ENCODE measurements at places on chromosomes 12 and 14.

DNA sequence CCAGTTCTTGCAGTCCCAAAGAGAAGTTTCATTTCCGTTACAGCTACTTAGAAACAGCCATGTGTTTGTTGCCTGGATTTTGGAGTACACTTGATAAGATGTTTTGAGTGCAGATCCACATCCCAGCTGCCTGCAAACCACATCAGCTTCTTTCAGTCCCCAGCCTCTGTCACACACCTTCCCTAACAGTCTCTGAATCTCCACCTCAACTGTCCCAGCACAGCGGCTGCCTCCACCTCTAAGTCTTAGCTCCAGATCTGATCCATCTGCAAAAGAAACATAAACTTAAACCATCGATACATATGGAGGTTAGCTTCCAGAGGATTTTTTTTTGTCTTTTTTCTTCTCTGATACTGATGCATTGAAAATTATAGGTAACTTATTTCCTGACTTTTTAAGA lies 8.4 kb downstream of the CD163 start:
- no peak for DNase-seq

DNA sequence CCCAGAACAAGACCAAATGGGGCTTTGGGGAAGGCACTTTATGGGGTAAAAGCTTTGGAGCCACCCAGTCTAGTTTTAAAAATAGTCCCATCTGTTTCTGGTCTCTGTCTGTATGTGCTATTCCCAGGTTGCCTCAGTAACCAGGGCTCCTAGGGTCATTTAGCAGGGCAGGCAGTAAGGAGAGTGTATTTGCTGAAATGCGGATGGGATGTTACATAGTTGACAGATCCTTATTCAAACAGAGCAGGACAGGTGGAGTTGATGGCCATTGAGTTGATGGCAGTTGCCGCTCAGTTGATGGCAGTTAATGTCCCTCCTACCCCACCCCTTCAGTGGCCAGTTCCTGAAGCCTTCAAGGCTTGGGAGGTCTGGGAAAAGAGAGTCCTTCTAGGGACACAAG lies 4.6 kb downstream of the ZC3H10 start:
- DNase-seq = no peak

- DNase-seq = peak; percentile 51
These were observed 3.6 kb upstream of the NINJ2 start for GRCh38 chr12:666766-667308.

DNA sequence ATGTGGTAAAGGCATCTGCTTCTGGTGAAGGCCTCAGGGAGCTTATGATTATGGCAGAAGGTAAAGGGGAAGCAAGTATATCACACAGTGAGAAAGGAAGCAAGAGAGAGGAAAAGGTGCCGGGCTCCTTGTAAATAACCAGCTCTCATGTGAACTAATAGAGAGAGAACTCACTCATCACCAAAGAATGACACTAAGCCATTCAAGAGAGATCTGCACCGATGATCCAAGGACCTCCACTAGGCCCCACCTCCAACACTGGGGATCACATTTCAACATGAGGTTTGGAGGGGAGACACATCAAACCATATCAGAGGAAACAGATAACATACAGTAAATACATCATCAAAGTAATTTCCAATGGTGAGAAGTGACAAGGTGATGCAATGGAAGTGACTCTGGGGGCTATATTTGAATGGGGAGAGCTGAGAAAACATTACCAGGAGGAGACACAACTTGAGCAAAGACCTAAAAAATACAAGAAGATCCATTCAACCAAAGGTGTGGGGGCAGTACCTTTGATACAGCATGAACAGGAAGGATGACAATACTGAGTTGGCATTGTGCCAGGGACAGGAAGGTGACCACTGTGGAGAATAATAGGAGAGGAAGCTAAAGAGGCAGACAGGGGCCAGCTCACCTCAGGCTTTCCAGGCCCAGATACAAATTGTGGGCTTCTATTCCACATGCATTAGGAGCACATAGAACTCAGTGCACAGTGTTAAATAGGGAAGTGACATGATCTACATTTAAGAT lies 134.4 kb upstream of the GRIP1 start:
- DNase-seq = peak; percentile 8

DNA sequence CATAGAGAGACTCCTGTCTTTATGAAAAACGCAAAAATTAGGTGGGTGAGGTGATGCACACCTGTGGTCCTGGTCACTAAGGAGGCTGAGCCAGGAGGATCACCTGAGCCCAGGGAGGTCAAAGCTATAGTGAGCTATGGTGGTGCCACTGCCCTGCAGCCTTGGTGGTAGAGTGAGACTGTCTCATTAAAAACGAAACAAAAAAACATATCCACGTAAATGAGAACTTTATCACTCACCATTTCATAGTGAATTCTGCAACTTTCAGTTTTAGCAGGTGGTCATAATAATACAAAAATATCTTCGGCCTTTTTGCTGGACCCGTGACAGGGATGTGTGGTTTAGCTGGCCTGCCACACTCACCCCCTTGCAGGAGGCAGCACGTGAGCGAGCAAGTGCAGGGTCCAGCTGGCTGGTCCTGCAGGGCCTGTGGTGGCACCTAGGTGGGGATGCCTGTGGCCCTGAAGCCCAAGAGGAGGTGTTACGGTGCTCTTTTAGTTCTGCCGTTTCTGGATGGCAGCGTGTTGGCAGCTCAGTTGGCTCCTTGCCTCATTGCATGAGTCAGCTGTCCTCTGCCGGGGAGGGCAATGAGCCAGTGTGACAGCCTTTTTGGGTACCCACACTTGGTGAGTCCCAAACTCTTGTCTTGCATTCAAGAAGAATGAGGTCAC lies 1330.7 kb upstream of the TMEM132C start:
- peak; percentile 24 for DNase-seq

- no peak for DNase-seq
These were observed 23.6 kb downstream of the ABCB9 start for GRCh38 chr12:122942637-122943036.

GRCh38 chr14:72516936-72517700 lies 376.8 kb downstream of the DPF3 start:
- peak; percentile 70 for DNase-seq

- no peak for DNase-seq
These were observed 256.2 kb downstream of the AEBP2 start for GRCh38 chr12:19695244-19696098.

DNA sequence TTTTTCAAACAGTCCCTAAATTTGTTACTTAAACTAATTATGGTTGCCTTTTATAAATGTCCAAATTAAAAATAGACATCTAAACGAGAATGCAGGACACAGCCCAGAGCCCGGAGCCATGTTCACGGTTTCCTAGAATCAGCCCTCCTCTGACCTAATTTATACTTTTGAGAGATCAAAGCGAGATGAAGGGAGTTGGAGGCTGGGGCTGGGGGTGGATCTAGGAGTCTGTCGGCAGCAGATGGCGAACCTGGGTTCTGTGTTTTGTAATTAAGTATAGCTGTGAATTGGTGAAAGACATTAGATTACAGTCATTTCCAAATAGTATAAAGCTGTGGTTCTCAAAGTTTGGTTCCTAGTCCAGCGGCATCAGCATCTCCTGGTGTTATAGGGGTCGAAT lies 210.1 kb downstream of the SLC41A2 start:
- DNase-seq = no peak

DNA sequence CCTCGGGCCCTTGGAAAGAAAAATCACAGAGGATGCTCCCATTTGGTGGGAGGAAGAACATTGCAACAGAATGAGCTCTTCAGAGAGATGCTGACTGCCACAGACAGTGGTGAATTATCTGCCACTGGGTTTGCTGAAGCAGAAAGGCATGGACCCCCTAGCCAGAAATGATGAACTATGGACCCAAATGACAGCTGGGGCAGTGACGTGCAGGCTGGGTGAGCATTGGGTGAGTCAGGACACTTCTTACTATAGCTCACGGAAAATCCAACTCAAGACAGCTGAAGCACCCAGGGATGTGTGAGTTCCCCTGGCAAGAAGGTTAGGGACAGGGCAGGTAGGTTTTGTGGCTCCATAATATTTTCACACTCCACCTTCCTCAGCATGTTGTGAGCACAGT lies 993.2 kb downstream of the BCL11B start:
- DNase-seq = no peak

DNA sequence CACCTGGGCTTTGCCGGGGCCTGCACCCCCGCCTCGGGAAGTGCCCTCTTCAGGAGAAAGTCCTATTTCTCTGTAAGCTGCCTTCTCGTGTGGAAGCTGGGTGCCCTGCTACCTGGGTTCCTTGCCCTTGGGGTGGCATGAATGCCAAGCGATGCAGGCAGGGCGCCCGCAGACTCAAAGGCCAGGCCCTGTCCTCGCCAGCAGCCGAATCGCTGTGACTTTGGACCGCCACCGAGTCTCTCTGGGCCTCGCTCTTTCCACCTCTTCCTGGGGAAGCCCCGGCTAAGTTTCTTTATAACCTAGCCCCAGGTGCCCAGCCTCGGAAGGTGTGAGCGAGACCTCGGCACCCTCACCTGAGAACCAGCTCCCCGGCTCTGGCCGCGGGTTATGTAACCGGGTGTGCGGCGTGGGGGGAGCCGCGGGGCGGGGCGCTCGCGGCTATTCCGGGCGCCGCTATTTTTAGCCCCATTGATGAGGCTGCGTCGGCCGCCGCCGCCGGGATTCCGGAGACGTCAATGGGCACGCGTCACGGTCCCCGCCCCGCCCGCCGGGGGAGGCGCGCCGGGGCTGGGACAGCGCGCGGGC lies 14.6 kb upstream of the NR4A1 start:
- peak; percentile 72 for DNase-seq

DNA sequence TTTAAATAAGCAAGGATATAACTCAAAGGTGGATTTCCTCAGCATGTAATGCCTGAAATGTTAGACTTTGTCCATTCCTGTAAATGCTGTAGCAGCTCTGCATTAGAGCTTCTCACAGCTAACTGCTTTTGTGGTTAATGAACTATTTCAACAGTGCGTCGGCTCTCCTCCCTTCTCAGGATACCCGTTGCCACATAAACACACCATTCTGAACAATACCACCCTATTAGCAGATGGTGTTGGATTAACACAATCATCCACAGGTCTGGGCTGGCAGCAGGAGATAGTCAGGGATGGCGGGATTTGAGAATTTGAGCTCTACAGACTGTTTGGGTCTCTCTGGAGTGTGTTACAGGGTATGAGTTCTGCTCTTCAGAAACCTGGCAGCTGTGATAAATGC lies 33.5 kb upstream of the C12orf42 start:
- DNase-seq = no peak

DNA sequence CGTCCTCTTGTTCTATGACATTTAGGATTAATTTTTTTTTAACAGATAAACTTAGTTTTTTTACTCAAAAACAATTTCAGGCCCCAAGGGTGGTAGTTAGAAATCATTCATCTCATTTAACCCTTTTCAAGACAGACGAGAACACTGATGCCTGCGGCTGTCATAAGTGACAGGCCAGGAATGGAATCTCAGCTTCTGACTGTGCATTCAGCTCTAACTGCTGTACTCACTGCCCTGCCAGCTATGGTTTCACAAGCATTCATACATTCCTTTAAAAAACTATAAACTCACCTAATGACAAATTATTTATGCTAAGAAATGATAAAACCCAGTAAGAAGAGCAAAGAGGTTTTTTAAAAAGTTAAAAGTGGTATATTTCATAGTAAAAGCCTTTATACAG lies 8.8 kb downstream of the DENND5B start:
- DNase-seq = no peak

DNA sequence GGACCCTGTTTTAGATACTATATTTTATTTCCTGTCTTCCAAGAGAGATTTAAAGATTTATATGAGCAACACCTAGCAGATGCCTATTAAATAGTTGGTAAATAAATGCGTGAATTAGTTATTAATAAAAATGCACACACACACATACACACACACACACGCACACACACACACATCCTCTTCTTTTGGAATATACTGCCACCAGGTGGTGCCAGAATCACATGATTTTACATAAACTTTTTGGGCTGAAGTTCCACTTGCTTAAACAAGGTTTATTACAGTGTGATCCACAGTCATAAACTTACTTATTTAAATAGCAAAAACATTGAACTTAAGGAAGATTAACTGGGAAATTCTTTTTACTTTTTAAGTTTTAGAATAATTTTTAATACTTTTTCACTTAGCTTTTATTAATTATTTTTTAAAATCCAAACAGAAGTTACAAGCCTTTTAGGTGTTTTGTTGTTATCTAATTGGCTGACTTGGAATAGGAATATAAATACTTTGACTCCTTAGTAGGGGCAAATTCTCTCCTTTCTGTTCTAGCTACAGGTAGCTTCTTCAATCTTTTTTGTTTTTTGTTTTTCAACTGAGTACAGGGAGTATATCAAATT lies 17.5 kb downstream of the RAD51B start:
- DNase-seq = no peak

DNA sequence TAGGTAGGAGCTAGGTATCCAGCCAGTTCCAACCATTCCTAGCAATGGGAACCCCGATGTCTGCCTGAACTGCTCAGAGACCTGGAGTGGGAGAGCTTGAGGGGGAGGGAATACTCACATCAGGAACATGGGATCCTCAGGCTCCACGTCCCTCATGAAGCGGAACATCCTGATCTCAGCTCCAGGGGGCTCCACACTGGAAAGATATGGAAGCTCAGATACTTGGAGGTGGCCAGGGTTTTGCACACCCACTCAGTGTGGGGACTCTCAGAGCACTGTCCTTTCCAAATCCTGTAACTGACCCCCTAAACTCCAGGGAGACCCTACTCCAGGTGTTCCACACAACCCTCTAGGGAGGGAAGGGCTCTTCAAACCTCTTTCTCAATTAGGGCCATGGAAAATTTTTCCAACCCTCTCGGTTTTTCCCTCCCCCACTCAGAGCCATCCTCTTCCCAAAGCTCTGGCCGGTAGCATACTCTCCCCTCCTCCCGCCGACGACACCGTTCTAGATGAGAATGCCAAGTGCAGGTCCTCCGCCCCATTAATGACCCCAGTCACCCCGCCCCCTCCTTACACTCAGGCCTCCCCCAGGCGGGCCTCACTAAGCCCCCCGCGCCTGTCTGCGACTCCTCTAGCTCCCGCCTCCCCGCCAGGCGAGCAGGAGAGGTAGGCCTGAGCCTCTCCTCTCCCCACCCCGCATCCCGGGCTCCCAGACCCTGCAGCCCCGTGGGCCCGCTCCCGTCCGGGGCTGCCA lies 597 bp downstream of the MLF2 start:
- peak; percentile 28 for DNase-seq

DNA sequence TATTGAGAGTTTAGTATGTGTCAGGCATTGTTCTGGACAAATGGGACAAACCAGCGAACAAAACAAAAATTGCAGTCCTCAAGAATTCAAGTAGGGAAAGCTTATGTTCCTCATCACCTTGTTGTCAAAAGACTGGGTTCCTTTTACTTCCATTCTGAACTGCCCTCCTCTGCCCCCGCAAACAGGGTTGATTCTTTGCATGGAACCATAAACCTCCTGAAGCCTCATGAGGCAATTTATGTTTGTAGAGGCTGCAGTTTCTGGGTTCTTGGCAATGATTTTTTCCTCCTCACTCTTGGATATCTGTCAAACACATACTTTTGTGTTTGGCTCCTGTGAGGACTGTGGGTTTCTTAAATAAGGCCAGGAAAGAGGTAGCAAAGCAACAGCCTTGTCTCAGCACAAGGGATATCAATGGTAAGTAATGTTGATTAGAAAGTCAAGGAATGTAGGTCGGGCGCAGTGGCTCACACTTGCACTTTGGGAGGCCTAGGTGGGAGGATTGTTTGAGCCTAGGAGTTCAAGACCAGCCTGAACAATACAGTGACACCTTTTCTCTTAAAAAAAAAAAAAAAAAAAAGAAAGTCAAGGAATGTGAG lies 13.9 kb downstream of the COPZ1 start:
- no peak for DNase-seq
